ENCODE measurements at places on chromosomes 2 and 18.

GRCh38 chr2:14358339-14358738 is 274.2 kb upstream of the LRATD1 start:
- DNase-seq, result no peak

DNA sequence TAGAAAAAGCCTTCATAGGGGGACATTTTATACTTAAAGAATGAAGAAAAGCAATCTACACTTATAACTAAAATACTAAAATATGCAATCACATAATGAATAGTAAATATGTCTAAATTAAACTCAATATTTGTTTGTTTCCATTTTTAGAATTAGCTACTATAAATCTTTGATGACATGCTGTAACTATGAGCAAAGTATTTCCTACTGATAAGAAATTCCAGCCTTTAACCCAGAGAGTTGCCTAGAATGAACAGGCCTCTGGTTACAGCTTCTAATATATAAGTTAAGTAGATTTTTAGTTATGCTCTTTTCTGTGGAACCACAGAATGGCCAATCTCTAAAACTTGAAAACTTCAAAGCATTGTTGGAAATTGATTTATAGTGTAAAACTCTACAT is 1465.6 kb upstream of the ZEB2 start:
- no peak for DNase-seq

- no peak for DNase-seq
These were observed 23.8 kb downstream of the FBXO41 start for GRCh38 chr2:73260338-73260984.

- no peak for DNase-seq
These were observed 58.4 kb downstream of the ITGB1BP1 start for GRCh38 chr2:9364791-9365497.

DNA sequence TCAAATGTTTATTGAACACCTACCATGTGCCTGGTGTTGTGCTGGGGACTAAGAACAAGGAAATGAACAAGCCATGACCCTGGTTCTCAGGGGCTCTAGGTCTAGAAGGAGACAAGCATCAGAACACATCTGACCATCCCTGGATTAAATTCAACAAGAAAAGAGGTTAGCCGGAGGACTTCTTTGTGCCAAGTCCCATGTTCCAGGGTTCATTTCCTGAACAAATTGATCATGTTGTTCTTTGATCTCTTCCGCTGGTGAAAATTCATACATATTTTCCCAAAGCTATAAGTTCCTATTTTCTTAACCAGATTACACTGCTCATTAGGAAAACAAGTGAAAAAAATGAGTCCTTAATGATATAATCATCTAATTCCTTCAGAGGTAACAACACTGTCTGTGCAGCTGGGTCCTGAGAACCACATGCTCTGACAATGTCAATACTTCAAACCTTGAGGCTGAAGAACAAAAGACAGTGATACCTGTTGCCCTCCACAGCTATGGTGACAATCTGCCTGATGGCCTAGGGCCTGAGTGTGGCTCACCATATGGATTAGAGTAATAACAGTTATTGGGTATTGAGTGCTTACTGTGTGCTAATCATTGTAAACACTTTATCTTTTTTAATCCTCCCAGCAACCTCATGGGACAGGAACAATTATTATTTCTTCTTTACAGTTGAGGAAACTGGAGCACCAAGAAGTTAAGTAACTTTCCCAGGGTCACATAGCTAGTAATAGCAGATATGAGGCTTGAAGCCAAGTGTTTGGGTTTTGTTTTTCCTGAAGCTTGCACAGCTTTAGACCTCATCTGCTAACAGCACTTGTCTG is 24.6 kb upstream of the INO80C start:
- no peak for DNase-seq

DNA sequence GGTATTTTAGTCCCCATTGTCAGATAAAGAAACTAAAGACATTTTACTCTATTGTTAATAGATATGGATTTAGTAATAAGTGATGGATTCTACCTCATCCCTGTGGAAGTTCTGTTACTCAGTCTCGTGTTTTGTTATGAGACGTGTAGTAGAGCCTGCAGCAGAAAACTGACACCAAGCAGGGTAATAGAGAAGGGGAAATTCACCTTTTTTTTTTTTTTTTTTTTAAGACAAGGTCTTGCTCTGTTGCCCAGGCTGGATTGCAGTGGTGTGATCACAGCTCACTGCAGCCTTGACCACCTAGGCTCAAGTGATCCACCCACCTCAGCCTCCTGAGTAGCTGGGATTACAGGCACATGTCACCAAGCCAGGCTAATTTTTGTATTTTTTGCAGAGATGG is 164.5 kb downstream of the CERS6 start:
- no peak for DNase-seq

DNA sequence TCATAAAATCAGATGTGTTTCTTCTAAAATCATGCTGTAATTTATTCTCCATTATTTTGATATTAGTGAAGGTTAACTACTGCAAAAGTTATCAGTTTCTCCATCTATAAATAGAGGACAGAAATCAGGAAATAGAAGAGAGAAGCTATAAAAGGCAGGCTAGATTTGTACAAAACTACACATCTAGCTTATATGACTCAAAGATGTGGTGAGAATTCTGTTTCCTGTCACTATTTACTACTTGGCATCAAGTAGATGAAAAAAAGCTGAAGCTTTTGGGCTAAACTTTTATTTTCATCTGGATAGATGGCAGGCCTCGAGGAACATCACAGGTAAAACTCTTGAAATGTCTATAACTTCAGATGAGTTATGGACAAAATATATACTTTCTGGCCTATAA is 49.8 kb upstream of the NAB1 start:
- no peak for DNase-seq

GRCh38 chr2:240570531-240571313 is 2.4 kb downstream of the RNPEPL1 start:
- no peak for DNase-seq

DNA sequence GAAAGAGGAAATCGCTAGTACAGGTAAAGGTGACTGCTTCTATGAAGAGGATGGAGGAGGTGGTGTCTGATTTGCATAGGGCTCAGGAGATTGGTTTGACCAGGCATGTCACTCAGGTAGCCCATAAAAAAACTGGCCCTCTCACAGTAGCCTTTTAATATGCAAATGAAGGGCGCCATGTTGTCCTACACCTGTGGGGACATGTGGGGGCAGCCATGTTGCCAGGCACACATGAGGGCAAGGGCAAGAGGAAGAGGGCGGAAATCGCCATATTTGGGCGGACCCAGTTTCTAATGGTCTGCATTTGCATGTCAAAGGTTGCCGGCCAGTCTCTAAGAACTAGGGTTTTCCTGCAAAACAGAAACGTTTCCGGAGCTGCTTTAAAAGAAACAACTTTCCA is 1330.6 kb downstream of the DSC3 start:
- no peak for DNase-seq

GRCh38 chr2:873027-873426 is 77.6 kb upstream of the SNTG2 start:
- DNase-seq, result no peak

DNA sequence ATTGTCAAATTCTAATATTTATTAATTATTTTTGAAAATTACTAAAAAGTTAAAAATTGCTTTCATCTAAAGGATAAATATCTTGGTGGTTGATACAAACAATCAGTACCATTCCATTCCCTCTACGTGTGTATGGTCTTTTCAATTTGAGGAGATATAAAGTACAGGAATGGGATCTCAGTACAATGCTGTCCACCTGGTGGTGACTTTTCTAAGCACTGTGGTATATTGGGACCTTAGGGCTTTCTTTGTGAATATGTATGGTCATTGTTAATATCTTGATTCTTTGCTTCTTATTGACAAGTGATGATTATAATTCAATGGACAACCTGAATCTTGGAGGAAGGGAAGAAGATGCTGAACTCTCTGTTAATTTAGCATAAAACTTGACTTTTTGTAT is 83.1 kb downstream of the NBEAL1 start:
- no peak for DNase-seq

DNA sequence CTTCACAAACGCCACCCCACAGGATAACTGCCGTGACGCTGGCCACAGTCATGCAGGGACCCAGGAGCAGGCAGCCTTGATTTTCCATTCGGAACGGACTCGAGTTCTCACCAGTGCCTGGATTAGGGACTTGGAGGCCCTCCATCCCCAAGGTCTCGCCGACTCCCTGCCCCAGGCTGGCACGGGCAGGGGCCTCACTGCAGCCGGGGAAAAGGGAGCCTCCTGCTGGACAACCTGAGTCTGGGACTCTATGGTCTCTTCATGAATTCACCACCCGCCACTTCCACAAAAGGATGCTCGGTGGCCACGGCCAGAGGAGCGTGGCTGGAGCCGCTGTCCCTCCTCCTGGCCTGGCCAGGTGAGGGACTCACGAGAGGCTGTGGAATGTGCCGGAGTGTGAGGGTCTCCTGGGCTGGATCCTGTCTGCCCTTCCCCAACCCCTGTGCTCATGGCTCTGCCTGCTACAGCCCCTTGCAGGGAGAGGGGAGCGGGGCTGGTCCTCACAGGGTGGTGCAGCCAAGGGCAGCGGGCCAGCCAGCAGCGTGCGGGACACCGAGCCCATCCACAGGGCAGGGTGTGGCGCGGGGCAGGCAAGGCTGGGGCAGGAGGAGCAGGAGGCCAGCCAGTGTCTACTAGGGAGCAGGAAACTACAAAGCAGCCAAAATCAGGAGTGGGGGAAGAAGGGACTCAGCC is 42.3 kb downstream of the AQP12A start:
- DNase-seq, result no peak

DNA sequence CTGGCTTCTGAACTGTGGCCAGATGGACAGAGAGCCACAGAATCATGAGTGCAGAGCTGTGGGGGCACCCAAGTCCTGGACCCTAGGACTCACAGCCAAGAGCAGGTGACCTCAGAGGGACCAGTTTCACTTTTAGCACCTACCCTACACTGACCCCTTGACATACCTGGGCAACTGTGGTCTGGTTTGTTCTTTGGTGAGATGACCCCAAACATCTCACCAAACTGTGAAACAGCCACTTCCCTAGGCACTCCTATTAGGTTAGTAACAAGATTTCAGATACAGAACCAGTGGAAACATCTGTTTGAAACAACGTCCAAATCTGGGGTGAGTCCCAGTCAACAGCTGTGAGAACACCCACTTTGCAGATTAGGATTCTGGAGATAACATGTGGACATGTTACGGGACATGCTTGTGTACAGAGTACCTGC is 1.9 kb upstream of the ZFP36L2 start:
- DNase-seq, result no peak

- DNase-seq, result no peak
These were observed 18.9 kb downstream of the TET3 start for GRCh38 chr2:74003494-74004211.

DNA sequence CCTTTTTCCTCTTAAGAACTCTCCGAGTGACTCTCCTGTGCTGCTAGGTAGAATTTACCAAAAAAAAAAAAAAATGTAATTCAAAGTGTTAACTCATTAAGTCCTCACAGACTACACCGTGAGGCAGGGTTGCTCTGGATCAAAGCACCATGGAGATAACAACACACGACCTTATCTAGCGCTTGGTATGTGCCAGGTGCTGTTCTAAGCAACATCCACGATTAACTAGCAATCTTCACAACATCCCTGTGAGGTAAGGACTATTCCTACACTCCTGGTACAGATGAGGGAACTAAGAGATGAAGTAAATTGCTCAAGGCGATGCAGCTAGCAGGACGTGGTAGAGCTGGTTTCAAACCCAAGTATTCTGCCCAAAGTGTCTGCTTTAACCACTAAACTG is 1.8 kb downstream of the MOGAT1 start:
- DNase-seq, result no peak

DNA sequence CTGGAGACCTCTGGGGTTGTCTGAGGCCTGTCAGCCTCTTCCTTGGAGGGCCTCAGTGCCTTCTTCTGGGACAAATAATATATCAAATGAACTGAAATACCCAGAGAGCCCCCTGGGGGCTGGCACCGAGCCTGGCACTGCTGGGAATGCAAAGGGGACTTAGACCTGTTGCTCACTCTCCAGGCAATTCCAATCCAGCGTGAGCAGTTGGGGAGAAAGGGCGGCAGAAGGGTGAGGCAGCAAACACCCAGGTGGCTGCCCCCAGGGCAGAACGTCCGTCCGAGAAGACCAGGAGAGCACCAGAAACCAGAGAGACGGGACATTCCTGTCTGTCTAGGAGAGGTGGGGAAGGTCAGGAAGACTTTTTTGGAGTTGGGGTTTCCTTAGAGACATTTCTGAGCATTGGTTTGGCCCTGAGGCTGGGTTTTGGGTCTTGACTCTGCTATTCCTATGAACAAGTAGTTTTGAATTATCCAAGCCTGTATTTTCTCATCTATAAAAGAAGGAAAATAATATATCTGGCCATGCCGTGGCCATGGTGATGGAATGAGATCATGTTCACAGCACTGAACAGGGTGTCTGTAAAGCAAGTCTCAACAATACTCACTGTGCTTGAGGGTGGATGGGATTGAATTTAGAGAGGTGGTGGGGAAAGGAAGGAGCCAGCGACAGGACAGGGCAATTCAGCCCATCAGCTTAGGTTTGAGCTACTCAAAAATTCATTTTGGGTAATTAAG is 44.3 kb upstream of the ZBTB7C start:
- no peak for DNase-seq

DNA sequence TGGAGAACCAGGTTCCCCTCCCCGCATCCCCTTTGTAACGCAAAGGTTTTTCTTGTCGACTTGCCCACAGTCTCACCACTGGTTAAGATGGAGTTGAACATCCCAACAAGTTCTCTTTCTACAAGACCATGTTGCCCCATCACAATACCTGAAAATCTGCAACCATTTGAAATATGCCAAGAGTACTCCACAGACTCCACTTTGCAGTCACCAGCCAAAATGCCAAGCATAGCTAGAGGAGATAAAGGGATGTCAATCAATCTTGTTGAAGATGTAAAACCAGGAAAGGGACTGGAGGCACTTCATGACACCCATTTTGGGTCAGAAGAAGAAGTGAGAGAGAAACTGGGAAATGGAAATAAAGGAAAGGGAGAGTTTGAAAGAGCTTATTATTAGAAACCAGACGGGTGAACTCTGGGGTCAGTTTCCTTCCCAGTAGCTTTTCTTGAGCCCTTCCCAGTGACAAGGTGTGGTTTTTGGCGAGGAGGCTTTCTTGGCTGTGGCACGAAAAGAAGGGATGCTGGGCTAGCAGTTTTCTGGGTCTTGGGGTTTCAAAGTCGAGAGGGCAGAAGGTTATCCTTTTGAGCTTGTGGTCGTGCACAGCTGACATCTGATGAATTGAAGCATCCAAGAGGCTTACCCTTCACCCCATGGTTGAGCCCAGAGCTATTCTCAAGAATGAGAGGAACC is 79.3 kb downstream of the ACAA2 start:
- no peak for DNase-seq

DNA sequence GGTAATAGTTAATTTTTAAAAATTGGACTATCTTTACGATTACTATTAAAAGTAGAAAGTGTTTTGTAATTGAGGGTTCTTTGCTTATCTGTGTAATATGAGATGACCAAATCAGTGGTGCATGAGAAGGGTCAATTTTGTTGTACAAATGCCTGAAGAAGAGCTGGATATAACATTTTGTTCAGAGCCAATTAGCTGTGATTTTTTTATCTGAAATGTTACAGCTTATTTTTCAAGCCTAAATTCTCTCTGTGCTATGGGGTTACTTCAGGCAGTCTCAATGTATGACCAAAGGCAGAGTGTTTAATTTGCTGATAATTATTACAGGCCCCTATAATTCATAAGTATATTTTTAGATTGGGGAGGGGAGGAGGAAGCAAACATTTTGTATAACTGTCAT is 41.8 kb downstream of the OTX1 start:
- no peak for DNase-seq

- DNase-seq, result no peak
These were observed 449.1 kb upstream of the REG3G start for GRCh38 chr2:78576409-78576808.

- DNase-seq, result no peak
These were observed 179.0 kb upstream of the SLC39A10 start for GRCh38 chr2:195477996-195478382.

Measured in stimulated activated CD8-positive, alpha-beta memory T cell treated with anti-CD3 and anti-CD28 coated beads, Interleukin-7, amount 100 ng/mL, for 24 hours (primary cell).